ENCODE measurements at places on chromosomes 12 and 14. TPM values are rescaled to one million over a fixed set of nuclear protein-coding genes. Genes with fewer than 3 reads are reported as not detected.

DNA sequence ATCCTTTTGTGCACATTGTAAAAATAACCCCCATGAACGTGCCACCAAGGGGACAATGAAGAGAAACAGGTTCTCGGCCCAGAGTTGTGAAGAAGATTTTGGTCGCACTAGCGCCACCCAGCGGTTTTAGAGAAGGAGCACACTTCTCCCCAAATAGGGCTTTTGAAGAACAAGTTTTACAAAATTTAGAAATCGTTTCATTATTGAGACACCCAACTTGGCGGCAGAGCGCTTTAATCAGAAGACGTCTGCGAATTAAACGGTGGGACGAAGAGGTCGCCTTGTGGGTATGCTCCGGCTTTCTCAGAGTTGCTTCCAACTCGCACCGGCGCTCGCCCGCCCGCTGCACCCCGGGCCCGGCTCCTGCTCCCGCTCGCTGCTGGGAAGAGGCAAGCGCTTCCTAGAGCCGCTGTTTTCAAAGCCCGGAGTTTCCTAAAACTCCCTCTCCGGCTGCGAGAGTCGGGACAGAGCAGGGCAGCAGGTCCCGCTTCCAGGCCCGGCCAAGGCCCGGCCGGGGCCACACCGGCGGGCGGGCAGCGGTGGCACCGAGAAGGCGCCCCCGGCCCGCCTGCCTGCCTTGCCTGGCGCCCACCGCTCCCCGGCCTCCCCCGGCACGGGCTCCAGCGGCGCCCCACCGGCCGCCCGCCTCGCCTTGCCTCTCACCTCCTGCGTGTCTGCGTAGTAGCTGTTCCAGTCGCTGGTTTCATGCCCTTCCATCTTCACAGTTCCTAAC, 645 bp downstream of the FOXA1 start:
- peak; percentile 94 for DNase-seq

MGAT2 gene
- 4.4 TPM for polyA plus RNA-seq

GRCh38 chr12:109501299-109501698, 23.9 kb downstream of the UBE3B start:
- no peak for DNase-seq

PKP2 gene
- 25.4 TPM for polyA plus RNA-seq

BRMS1L gene
- 24.0 TPM for polyA plus RNA-seq

- DNase-seq: peak; percentile 13
Observed at GRCh38 chr12:112261559-112261958, 120.7 kb downstream of the HECTD4 start.

DNA sequence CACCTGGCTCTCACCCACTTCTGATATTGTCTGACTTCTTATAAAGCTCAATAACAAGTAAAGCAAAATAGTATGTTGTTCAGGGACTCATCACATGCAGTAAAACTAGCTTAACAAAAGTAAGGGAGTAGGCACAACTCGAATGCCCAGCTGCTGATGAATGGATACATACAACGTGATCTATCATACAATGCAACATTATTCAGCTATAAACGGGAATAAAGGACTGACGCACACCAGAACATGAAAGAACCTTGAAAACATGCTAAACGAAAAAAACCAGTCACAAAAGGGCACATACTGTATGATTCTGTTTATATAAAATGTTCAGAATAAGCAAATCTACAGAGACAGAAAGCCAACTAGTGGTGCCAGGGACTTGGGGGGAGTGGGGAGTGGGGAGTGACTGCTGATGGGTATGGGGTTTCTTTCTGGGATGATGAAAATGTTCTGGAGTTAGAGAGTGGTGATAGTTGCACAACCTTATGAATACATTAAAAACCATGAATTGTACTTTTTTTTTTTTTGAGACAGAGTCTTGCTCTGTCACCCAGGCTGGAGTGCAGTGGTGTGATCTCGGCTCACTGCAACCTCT, 11.1 kb downstream of the PLBD2 start:
- DNase-seq: no peak

TEX52 gene
- 3.1 TPM for polyA plus RNA-seq

GLIPR1L1 gene
- polyA plus RNA-seq: 0.43 TPM

DNA sequence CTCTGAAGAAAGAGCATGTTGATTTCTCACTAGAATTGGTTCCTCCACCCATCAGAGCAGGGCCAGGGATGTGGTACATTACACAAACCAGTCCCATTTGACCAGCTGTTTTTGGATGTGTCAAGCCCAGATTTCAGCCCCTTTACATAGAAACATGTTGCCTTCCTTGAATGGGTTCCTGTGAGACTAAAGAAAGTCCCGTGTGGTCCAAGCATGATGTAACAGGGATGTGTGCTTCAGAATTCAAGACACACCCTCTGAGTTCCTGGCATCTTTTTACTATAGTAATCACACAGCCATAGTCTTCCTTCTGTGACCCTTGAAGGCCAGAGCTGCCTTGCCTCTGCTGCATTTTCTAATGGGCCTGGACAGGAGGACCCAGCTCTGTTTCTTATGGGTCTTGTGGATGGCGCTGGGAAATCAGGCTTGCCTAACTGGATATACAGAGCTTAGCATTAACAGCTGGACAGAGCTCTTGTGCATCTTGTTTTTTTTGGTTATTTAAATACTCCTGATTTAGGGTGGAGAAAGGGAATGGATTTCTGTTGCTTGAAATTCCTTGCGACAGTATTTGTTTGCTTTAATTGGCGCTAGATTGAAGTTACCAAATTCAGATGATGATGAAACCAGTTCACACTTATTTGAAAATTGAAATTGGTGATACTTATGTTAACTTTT, 341.0 kb downstream of the ZFP36L1 start:
- DNase-seq: no peak

GRCh38 chr14:20848316-20848954, 42.8 kb upstream of the RNASE3 start:
- no peak for DNase-seq

GRCh38 chr12:52262286-52262685, 12.2 kb upstream of the KRT86 start:
- DNase-seq: no peak

KRT83 gene
- not detected for polyA plus RNA-seq

DNA sequence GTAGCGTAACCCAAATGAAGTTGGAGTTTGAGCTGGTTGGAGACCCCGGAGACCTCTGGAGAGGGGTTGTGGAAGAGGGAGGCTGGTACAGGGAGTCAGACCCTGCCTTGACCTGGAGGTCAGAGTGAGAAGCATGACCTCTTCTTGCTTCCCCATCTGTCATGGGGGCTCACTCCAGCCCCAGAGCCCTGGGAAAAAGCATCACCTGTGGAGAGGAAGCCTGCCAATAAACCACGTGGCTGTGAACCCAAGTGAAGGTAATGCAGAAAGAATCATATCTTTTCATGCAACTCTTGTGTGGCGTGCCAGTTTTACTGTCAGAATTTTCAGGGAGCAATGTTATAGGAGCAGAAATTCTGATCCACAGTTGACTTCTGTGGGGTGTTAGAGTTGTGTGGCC, 178.5 kb upstream of the PRICKLE1 start:
- no peak for DNase-seq

DNA sequence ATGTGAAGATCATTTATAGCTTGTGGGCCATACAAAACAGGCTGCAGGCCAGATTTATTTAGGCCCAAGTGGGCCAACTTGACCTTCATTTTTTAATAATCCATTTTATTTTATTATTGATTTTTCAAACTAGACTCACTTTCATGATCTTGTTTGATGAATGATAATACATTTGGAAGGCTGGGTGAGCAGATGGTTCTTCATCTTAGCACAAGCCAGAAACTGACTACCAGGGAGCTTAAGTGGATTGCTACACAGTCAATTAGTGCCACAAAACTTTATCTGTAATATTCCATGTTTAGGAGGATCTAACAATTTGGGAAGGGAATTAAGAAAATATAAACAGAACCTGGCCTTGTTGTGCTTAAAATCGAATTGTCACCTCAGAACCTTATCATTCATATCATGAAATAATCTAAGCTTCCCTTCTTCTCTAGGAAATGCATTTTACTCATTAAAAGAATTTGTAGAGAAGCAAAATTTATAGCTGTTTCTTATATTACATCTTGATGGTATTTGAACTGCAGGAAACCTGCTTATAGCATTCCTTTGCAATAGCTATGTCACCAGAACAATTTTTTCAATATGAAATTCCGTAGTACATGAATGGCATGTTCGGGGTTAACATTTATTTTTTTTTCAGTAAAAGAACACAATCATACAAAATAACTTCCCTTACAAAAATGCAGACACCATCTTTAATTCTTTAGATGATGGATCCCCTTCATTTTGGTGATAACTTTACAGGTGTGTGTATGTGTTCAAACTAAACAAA, 62.0 kb upstream of the CSRP2 start:
- DNase-seq: no peak

- DNase-seq: no peak
Observed at GRCh38 chr12:88816201-88816600, 235.9 kb upstream of the KITLG start.

DNA sequence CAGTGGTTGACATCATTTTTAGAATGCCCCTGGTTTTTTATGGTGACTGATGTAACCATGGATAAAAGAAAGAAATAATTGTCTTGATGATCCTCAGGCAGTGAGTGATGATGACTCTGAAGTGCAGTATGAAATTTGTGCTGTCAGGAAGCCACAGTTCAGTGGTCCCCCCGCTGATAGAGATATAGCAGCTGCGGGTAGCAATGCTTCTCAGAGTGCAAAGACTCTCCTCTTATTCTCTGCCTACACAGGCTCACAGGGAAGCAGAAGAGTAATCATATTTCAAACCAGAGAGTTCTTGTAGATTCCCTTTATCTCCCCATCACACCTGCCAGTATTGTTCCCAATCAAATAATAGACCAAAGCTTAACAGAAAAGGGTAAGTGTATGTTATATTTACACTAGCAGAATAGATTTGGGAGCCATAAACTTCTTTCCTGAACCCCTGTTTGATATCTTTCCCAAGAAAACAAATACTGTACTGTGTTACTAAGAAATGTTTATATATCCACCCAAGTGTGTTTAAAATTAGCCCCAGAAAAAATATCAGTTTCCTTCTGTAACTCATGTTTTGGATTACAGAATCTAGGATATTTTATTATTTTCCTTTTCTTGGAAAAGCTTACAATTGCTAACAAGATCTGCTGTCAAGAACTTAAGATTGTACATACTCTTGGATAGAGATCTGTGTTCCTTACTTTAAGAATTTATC, 1817.4 kb upstream of the FLRT2 start:
- no peak for DNase-seq

DNA sequence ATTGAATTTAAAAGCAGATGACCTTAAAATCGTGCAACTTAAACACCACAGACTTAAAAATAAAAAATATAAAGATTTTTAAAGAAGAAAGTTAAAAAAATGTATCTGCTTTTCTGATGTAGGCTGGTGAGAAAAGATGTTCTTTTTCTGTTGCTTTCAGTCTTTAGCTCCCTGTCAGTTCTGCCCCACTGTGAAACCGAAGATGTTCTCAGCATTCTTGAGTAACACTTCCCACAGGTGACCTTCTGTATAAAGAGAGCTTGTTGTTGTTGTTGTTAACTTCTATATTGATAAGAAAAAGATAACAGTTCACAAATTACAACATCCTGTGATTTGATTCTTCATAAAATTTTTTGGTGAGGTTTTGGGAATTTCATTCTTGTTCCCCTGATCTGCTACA, 377.9 kb upstream of the RGS6 start:
- DNase-seq: no peak

DNA sequence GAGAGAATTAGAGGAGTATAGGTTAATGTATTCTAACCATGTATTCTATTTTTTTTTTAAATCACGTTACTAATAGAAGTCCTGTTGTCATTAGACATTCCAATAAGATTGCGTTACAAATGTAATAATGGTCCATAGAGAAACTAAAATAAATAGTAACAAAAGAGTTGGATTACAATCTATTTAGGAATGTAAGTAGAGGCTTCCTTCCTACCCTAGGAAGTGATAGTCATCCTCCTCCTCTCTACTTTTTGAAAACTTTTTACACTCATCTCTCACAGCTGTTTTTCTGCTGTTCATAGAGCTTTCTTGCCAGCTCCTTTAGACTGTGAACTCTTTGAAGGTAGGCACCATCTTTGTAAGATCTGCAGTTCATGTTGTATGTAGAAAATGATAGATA, 23.6 kb downstream of the TRHDE start:
- no peak for DNase-seq

PRICKLE1 gene
- 48.6 TPM for polyA plus RNA-seq

DNA sequence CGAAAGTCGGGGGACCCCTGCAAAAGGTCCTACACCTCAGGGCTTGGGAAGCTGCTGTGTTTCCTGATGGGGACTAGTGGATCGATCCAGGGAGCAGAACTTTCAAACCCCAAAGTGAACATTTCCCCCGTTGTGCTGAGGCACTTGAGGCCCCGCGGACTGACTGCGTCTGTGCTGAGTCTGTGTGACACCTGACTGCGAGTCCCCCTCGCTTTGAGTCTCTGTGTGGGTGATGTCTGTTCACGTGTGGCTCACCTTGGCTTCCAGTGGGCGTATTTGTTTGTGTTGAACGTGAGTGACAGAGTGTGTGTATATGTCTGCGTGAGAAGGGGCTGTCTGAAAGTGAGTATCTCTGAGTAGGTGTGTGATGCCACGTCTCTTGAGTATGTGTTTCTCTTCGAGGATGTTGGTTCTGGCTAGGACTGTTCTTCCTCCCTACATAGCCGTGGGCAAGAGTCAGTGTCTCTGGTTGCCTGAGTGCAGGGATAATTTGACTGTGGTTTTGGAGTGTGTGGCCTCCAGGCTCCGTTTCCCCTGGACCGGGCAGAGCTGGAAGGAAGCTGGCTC, 1.3 kb downstream of the TEAD4 start:
- no peak for DNase-seq

TPPP2 gene
- 2.7 TPM for polyA plus RNA-seq

- DNase-seq: no peak
Observed at GRCh38 chr12:120680165-120680738, 6.7 kb upstream of the MLEC start.

GRCh38 chr12:29072631-29073030, 76.4 kb upstream of the FAR2 start:
- DNase-seq: no peak

AICDA gene
- 0.45 TPM for polyA plus RNA-seq

GRCh38 chr12:1848146-1848545, 27.8 kb downstream of the LRTM2 start:
- DNase-seq: no peak

KCNA5 gene
- 1.9 TPM for polyA plus RNA-seq

GRCh38 chr12:69686731-69687130, 12.4 kb downstream of the BEST3 start:
- DNase-seq: peak; percentile 44

STYK1 gene
- 0.83 TPM for polyA plus RNA-seq

DNA sequence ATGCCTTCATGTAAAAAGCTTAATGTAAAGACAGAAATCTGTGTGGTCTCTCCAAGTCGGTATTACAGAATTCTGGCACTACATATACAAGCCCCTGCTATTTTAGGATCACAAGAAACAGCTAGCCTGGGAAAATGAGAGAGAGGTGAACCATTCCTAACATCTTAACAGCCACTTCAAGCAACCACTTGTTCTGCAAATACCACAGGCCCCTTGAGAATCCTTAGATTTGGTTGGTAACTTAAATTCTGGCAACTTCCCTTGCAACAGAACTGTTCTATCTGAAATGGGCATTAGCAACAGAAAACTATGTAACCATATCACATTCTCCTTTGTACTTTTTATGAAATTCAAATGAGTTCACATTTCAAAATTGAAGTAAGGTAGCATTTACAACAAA, 68.5 kb downstream of the SPPL3 start:
- no peak for DNase-seq

NOPCHAP1 gene
- 11.7 TPM for polyA plus RNA-seq

LPCAT3 gene
- 80.7 TPM for polyA plus RNA-seq

Data from left kidney (tissue), 8 donors.